ENCODE measurements at places on chromosomes 1 and 21. TPM values are rescaled to one million over a fixed set of nuclear protein-coding genes. Genes with fewer than 3 reads are reported as not detected.

AVPR1B gene
- not detected for total RNA-seq

LEFTY2 gene
- total RNA-seq = not detected

MYCL gene
- total RNA-seq = 0.38 TPM

NADK gene
- total RNA-seq = 108 TPM

DIRAS3 gene
- total RNA-seq = not detected

PLA2G2D gene
- not detected for total RNA-seq

VCAM1 gene
- 0.16 TPM for total RNA-seq

HMGN1 gene
- total RNA-seq = 313 TPM

FNDC5 gene
- total RNA-seq = not detected

BRDT gene
- not detected for total RNA-seq

DYNLT5 gene
- total RNA-seq = not detected

CFHR1 gene
- total RNA-seq = 0.26 TPM

MTARC1 gene
- total RNA-seq = 0.27 TPM

FCER1A gene
- not detected for total RNA-seq

CASQ2 gene
- total RNA-seq = not detected

SLAMF9 gene
- not detected for total RNA-seq

TENT5C gene
- 3.6 TPM for total RNA-seq

TAL1 gene
- 0.05 TPM for total RNA-seq

FCRLA gene
- 0.38 TPM for total RNA-seq

CLDN8 gene
- total RNA-seq = not detected

SPATA1 gene
- not detected for total RNA-seq

LCE1B gene
- not detected for total RNA-seq

S100A8 gene
- not detected for total RNA-seq

Data from activated T-cell treated with anti-CD3 and anti-CD28 coated beads, Interleukin-2, amount 50 U/mL, for 4 hours (primary cell).